Stimulated activated CD4-positive, alpha-beta T cell treated with anti-CD3 and anti-CD28 coated beads, TNF-alpha, amount 100 ng/mL, for 48 hours (primary cell): ENCODE measurements at places on chromosomes 12 and 14.

- no peak for DNase-seq
These were observed 43.3 kb downstream of the SLC8B1 start for GRCh38 chr12:113291586-113291985.

DNA sequence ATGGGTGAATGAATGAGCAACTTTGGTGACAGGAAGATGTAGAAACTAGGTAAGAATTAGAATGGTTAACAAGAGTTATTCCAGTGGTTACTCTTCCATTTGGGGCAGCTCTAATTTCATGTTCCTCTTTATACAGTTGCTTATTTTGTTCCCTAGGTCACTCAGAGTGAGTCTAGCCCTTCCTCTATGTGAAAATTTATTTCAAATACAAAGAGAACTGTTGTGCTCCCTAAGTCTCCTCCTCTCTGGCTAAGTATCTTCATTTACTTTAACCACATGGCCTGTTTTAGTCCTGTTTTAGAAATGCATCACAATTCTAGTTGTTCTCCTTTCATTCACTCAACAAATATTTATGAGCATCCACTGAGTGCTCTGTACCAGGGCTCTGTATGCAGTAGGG is 51.1 kb upstream of the HIF1A start:
- no peak for DNase-seq

DNA sequence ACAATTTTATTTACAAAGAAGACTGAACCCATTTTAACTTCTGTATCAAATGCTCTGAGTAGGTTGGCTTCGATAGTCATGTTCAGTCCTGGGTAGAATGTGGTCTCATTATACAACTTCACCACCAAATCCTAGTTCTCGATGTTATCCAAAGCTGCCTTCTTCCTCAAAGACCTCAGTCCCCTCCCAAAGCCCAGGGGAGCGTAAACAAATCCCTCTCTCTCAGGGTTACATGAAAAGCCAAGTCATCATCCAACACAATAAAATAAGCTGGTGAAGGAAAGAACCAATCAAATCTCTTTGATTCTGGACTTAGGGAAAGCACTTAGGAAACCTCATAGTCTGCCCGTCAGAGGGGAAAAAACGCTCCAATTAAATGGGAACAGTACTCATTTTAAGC is 9.1 kb downstream of the PTCSC3 start:
- DNase-seq, result no peak

GRCh38 chr14:63773504-63773903 is 45.6 kb upstream of the SGPP1 start:
- no peak for DNase-seq

DNA sequence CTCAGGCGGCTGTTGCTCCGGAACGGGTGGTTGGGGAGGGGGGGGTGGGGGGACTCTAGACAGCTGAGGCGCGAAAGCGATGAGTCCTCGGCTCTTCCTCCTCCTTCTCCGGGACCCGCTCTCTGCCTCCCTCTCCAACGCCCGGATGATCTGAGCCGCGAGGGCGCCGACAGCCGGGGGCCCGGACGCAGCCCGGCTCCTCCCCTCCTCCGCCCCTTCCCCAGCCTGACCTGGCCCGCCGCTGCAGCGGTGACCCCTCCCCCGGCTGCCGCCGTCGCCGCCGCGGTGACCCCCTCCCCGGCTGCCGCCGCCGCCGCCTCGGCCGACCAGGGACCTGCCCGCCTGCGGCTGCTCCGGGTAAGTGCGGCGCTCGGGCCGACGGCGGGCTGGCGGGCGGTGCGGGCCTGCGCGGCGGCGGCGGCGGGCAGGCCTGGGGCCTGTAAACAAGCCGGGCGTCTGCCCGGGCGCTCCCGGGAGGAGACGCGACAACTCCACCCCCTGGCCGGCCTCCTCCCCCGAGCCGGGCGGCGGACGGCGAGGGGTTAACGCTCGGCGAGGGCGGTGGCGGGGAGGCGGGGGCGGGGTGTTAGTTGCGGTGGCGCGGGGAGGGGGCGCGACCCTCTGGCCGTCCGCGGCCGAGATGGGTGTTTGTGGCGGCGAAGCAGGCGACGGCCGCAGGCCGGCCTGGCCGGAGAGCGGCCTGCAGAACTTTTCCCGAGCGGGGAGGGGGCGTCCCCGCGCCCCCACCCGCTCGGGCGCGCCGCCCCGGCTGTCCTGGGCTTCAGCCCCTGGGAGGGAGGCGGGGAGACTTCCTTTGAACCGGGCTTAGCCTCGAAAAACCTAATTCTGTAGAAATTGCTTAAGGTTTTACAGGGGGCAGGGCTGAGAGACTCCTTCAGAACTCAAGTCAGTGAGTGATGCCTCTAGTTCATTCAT is 568 bp downstream of the PPM1A start:
- peak; percentile 41 for DNase-seq

GRCh38 chr12:28144532-28144931 is 45.7 kb upstream of the CCDC91 start:
- DNase-seq, result no peak

DNA sequence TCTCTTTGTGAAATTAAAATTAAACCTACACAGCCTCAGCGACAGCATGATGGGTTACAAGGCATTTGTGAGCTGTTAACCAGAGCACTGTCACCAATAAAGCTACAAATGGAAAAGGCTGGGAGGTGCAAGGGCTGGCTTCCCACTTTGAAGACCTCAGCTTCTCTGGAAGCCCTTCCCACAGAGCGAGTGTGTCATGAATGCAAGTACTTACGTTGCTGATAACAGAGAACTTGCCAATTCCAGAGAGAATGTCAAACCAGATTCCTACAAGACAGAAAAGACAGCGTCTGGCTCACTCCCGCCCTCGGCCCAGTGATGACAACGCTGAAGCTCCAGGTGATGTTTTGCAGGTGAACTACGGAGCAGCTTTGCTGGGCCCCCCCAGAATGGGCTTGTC is 145.8 kb downstream of the NTF3 start:
- DNase-seq, result no peak

GRCh38 chr12:49170924-49171323 is 18.0 kb downstream of the TUBA1A start:
- DNase-seq, result no peak

DNA sequence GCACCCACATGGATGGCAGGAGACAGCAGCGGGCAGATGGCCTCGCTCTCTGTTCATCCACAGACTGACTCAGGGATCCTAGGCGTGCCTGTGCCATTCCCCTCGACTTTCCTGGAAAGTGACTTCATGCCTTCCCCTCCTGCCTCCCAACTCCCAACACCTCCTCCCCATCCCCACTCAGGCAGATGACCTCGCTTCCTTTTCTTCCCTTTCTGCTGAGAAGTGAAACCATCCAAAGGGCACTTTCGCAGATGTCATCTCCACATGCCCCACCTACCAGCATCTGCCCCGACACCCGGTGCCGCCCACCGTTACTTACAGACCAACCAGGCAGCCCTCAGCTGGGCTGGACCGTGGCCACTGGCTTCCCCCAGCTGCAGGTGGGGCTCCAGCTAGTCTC is 29.6 kb downstream of the BEGAIN start:
- no peak for DNase-seq

GRCh38 chr12:24197532-24197931 is 248.1 kb upstream of the SOX5 start:
- DNase-seq, result no peak

DNA sequence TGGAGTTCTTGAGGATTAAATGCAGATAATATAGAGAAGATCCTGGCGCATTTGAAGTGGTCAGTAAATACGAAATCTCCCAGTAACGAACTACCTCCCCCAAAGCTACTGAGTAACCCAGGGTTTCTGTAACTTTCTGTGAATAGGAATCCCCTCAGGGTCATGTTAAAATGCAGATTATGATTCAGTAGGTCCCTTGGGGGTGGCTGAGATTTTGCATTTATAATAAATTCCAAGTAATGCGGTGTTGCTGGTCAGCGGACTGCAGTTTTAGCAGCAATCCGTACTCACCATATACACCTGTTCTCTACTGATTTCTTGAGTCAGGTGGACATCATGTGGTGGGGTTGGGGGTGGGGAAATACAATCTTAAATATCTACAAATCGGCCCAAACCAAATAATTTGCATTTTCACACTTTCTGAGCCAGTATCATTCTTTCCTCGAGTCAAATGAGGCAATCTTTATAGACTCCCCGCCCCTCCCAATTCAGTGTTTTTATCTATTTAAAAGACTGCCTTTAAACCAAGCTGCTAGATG is 868 bp downstream of the SPATA7 start:
- no peak for DNase-seq

DNA sequence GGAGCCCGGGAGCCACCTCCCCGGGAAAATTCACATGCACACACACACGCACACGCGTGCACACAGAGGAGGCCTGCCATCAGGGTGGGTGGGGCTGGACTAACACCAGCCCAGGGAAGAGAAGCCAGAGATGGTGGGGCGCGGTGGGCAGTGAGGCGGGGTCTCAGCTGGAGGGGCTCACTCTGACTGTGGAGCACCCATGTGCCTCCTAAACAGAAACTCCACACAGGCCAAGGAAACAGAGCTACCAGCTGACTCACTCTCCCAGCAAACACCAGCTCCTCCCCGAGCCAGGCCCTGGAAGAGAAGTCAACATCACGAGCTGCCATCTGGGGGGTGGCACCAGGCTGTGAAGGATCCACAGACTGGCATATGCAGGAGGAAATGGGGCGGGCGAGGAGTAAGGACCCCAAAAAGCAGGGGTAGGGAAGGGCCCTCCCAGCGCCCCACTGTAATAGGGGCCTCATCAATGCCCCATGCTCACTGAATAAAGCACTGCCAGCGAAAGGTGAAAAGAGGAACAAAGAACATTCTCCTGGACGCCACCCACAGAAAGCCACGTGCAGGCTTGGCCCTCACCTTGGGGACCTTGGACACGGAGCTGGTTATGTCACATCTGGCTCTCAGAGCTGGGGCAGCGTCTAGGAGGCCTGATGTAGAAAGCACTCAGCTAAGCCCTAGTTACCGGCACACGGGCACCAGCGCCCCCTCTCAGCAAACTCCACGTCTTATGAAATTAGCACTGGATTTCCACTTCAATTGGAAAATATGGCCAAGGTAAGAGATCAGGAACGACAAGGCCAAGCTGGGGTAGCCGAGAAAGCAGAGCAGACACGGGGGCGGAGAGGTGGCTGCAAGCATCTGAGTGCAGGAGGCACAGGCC is 8.4 kb upstream of the INF2 start:
- DNase-seq, result no peak

DNA sequence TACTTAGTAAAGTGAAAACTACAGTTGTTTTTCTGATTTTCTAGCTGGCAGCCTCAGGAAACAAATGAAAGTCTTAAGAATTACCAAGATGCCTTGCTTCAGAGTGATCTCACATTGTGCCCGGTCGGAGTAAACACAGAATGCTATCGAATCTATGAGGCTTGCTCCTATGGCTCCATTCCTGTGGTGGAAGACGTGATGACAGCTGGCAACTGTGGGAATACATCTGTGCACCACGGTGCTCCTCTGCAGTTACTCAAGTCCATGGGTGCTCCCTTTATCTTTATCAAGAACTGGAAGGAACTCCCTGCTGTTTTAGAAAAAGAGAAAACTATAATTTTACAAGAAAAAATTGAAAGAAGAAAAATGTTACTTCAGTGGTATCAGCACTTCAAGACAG is 28.9 kb downstream of the RXYLT1 start:
- no peak for DNase-seq

GRCh38 chr14:61462566-61463193 is 141.3 kb downstream of the PRKCH start:
- no peak for DNase-seq

GRCh38 chr14:64942531-64943111 is at the start of gene GPX2:
TSS of gene GPX2 (minus strand) at chr14:64942745. CDS start at chr14:64942726, 19 bp downstream.
- no peak for DNase-seq

DNA sequence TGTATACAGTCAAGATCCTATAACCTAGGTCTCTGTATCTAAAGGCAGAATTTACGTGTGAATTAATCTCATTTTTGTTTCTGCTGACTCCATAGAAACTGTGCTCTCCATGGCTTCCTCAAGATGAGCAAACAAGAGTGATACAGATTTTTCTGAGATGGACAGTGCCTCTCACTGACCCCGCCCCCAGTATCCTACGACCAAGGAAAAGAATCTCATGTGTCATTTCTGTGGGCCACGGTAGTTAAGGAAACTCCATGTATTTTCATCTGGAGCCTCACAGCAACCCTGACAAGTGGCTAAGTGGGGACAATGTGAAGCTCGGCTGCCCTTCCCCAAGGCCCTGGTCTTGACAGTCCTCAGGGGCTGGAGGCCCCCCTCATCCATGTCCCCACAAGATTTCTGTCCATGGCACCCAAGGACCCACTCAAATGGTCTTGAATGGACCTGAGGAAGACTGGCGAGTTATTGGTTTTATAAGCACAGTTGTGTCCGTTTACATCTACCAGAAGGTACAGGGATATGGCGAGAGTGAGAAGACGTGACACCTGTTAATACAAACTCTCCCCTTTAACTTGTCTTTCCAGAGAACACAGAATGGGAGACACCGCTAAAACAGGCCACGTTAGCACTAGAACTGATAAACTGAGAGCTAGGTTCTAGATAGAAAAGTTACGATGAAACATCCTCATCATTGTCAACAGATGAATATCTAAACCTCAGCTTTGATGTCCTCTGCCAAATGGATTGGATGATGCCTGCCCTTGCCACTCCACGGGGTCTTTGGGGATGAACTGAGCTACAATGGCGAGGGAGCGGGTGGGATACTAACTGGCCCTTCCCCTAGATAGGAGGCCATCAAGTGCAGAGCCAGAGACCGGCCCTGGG is 108.4 kb upstream of the EGLN3 start:
- no peak for DNase-seq

DNA sequence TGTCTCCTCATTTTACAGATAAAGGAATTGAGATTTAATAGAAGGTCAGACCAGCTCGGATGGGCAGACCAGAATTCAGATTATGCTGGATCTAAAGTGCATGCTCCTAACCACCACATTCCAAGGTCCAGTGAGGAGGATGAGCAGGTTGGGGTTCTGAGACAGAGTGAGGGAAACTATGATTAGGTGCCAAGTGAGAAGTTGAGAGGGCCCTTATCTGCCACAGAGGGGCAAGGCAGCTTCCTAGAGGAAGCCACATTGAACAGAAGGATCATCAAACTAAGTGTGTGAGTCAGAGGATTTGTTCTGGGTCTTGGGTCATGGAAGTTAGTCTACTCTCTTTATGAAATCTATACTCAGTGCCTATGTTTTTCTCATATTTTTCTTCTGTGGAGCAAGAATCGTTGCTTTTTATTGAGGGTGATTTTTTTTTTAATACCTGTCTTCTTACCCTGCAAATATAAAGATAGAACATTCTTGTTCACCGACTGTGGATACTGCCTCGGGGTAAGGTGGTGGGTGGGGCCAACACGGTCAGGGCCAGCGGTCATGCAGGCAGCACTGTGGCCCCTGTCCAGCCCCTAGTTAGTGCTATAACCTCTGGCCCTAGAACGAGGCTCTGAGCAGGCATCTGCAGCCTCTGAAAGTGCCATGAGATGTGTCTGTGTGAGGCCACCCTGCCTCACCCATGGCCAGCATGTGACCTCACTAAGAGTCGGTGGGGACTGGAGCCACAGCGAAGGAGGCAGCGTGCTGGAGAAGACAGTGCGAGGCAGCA is 55.6 kb upstream of the PTHLH start:
- no peak for DNase-seq

GRCh38 chr12:11500861-11501230 is 105.5 kb upstream of the PRB2 start:
- DNase-seq, result no peak
